T-helper 9 cell (primary cell): ENCODE measurements at places on chromosomes 5 and 9.
A peak's percentile ranks its signal among the peaks of the same experiment; 100 is the strongest.

DNA sequence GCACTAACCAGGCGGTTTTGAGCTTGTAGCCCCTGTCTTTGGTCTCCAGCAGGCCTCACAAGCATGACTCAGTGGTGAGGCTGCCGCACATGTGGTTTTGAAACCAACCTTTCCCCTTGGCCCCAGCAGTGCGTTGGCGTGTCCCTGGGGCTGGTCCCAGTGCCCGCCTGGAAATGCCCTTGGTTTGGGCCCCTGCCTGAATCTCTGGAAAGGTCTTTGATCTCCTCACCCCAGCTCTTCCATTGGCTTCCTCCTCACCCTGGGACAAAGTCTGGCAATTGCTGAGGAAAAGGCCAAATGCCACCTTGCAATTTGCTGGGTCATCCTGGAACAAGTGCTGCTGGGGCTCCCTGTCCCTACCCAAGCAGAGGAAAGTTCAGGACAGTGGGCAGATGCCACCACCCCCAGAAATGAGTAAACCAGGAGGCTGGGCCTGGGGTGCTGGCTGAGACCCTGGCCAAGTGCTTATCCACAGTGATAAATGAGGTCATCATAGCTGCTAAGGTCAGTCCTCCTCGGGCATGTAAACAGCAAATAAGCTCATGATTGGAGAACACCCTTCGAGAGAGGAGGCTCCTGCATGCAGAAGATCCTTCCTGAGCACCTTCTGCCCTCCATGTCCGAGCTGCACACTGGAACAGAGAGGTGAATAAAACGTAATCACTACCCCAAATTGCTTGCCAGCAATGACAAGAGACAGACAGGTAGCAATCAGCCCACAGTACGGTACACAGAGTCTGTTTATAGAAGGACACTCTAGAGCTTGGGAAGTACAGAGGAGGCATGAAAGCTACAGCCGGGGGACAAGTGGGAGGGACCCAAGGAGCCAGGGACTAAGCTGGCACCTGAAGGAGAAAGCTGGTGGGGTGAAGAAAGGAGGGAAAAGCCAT lies 98.9 kb upstream of the CPEB4 start:
- no peak for DNase-seq

GRCh38 chr5:56671571-56671970 lies 143.8 kb upstream of the MAP3K1 start:
- no peak for DNase-seq

DNA sequence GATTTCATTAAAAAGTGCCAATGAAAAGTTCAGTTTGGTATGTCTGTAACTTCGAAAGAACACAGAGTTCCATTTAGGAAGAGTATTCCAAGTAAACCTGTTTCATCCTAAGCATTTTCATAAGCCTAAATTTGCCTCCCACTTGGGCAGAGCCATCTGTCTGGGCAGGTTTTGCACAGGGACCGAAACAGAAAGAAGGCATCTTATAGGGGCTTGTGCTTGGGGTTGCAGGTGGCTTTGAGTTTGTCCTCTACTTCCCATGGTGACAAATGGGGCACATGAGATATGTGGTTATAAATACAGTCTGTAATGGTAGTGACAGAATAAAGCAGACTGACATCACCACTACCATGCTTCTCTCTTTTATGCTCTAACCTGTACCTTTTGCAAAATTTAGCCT lies 63.7 kb downstream of the MCTP1 start:
- DNase-seq: no peak

- DNase-seq: no peak
Measured at GRCh38 chr9:112331674-112331952, 1.8 kb downstream of the PTBP3 start.

DNA sequence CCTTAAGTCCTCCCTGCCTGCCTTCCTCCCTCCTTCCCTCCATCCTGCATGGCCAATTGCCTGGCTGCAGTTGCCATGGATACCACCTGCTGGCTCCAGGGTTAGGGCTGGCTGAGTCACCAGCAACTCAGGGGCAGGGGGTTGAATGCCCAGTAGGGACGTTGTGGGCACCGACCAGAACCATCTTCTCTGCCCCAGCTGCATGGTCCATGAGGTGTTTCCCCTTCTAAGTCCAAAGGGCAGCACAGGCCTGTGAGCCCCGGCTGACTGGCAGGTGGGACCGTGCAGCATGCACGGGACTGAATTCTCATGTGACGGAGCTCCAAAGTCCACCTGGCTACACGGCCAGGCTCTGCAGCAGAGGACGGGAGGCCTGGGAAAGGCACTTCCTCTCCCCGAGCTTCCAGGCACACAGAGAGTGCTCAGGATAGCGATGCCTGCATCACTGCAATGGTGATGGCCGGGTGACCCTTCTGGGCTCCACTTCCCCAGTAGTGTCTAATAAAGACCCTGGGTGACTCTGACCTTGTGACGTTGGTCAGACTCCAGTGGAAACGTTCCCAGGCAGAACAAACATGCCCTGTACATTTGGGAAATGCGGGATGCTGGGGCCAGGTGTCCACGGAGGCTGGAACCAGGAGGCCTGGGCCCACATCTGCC lies 5.7 kb downstream of the ASS1 start:
- no peak for DNase-seq

DNA sequence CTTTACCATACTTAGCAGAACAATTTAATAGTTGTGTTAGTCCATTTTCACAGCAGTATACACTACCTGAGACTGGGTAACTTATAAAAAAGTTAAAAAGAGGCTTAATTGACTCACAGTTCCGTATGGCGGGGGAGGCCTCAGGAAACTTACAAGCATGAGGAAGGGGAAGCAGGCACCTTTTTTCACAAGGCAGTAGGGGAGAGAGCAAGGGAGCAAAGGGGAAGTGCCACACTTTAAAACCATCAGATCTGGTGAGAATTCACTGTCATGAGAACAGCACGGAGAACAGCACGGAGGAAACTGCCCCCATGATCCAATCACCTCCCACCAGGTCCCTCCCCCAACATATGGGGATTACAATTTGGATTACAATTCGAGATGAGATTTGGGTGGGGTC lies 269.9 kb downstream of the MTRR start:
- no peak for DNase-seq

DNA sequence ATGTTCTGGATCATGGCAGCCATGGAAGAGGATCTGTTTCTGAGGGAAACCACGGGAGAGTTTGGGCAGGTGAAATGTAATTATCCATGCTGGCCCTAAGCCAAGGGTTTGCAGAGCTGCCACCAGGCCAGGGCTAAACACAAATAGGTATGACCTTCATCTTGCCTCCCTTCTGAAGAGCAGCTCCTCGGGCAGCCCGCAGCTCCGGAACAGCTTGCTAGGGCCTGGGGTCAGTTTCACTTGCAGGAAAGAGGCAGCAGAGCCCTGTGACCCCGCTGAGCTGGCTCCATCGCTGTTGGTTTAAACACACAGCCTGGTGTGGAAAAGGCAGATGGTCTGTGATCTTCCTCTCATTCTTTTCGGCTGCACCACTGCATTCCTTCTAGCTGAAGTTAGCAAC lies 141.4 kb downstream of the TMEM38B start:
- no peak for DNase-seq

GRCh38 chr9:91589101-91589553 lies 165.5 kb upstream of the NFIL3 start:
- no peak for DNase-seq

DNA sequence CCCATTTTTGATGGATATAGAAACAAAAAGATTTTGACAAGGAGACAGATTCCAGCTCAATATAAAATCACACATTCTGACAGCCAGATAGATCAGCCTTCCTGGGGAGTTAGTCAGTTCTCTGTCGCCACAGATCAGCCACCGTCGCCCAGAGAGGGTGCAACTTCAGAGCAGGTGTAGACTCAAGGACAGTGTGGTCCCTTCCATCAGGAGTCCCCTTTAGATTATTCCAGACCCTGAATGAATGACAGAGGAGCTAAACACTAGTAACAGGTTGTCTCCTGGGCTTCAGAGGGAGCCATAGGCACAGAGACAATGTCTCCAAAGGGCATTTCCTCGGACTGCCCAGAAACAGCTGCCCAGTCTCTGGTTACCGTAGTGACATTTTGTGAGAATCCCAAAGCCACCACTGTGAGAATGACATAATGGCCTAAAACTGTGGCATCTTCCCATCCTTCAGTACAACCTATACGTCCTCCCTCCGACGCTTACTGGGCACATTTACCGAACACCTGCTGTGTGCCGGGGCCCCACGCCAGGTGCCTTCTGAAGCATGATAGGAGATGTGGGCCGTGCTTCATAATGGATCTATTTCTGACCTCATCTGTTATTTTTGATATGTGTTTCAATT lies 47.4 kb upstream of the SLC2A8 start:
- no peak for DNase-seq

- no peak for DNase-seq
Measured at GRCh38 chr9:2765250-2765880, 48.1 kb downstream of the KCNV2 start.

DNA sequence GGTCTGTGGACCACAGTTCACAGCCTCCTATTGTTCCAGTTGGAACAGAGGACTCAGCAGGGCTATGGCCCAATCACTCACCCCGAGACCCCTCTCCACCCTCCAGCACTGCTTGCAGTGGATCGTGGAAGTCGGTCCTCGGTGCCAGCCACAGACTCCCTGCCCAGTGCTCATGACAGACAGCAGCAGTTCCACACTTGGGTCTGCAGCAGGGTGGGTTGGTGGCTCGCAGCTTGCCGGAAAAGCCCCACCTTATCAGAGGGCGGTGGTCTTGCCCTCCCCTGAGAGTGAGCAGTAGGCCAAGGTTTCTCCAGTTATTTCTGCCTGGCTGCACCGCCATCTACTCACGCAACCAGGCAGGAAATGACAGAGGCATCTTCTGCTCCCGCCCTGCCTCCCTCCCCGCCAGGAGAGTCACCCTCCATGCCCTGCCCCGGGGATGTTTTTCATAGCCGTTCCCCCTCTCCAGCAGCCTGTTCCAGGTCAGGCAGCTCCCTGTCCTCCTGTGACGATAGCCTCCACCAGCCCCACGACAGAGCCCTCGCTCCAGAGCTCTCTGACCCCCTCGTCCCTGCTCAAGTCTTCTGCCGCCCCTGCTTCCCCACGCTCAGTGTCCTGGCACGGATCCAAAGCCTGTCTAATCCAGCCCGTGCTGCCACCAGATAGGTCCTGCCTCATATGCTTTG lies 34.5 kb downstream of the UNC5A start:
- no peak for DNase-seq

- no peak for DNase-seq
Measured at GRCh38 chr5:132751444-132751843, 4.2 kb downstream of the CCNI2 start.

DNA sequence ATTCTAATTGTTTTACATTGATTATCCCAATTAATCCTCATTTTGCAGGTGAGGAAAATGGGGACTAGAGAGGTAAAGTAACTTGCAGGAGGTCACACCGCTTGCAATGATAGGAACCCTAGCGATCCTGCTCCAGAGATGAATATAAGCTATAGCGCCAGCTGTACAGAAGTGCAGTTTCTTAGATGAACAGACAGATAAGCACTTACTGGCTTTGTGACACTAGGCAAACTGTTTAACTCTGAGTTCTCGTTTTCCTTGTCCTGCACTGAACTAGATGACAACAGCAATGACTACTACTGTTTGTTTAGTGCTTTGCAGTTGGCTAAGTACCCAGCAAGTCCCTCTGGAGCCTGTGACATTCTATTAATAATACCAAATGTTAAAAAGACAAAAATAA lies 11.1 kb downstream of the LHX6 start:
- no peak for DNase-seq

DNA sequence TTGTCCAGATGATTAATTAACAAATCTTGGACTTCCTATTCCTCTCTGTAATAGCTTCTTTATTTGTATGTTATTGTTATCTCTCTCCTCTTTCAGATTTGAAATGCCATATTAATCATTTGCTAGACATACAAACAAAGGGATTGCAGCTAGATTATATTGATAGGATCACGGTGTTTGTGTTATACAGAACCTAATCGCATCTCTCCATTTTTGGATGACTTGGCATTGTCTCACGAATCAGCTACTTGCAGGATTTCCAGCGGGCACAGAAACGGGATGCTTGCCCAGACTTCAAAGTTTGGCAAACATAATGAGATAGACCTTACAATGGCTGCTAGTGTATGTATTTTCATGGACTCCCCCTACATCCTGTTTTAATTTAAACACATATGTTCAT lies 368.1 kb downstream of the TLE4 start:
- DNase-seq: no peak

GRCh38 chr5:132500931-132501628 lies 10.5 kb upstream of the IRF1 start:
- peak; percentile 66 for DNase-seq

DNA sequence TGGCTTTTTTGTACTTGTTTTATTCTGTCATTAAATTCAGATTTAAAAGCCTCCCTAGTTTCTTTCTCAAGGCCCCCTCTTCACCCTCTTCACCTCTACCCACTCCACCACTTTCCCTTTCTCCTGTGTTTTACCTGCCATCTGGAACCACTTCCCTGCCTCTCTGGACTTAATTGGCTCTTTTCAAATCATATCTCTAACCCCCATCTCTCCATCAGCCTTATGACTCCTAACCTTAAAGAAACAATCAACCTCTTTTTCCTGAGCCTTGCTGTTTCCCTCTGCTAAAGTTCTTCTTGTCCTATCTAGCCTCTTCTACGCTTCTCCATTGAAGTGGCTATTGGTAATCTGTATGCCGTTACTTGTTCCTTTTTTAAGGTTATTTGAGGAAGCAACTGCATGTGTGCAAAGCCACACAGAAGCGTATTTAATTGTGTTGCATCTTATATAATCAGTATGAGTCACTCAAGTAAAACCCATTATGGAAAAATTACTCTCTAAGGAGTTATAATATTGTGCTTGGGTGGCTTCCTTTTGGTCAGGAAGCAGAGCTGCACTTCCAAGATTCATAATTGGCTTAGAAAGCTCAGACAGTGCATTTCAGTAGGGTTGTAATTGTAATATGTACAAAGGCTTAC lies 653.6 kb upstream of the ITGA1 start:
- no peak for DNase-seq

DNA sequence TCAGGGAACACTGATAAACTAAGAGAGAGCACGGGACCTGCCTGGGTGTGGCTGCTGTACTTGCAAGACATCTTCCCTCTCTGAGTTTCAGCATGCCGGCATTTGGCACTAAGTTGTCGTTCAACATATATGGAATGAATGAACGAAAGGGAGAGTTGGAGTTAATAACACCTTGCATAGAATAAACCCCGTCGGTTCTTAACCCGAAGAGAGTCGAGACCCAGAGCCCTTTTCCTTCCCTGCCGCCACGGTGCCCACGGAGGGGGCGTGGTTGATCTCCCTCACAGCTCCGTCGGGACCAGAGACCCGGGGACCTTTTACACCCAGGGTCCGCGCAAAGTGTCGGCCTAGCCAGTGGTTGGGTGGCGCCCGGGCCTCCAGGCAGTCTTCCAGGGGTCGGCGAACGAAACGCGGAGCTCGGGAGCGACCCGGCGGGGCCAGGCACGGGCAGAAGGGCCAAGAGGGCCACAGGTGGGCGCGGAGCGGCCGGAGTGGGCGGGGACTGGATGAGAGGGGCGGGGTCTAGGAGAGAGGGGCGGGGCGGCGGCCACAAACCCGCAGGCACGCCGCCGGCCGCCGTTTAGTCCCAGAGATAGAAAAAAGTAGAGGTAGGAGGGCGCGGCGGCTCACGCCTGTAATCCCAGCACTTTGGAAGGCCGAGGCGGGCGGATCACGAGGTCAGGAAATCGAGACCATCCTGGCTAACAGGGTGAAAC lies 735 bp upstream of the RPL26L1 start:
- DNase-seq: peak; percentile 61
